ENCODE measurements at places on chromosomes 7 and 10. TPM values are rescaled to one million over a fixed set of nuclear protein-coding genes. Genes with fewer than 3 reads are reported as not detected.
A peak's percentile ranks its signal among the peaks of the same experiment; 100 is the strongest.

DNA sequence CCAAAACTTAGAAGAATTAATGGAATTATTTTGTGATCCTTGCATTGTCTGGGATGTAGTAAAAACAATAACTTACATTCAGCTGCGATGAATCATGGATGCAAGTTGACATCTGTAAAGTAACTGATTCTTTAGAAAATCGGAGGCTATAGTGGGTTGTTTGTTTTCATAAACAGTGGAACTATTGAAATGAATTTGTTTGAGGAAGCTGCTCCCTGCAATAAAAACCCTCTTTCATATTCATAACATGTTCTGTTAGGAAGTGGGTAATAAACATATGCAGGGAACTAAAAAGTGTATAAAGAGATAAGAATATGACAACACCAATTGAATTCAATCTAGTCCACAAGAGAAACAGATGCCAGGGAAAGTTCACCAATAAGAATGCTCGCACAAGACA, 53.6 kb downstream of the AGMO start:
- H3K4me3 ChIP-seq: no peak overlapping the region
- H3K27me3 ChIP-seq: no peaks in the 10 kb centered on the region
- DNase-seq: peak; percentile 3
- no peak overlapping the region for H3K27ac ChIP-seq
- no peaks in the 10 kb centered on the region for H3K4me1 ChIP-seq
- no peaks in the 10 kb centered on the region for H3K36me3 ChIP-seq

DNA sequence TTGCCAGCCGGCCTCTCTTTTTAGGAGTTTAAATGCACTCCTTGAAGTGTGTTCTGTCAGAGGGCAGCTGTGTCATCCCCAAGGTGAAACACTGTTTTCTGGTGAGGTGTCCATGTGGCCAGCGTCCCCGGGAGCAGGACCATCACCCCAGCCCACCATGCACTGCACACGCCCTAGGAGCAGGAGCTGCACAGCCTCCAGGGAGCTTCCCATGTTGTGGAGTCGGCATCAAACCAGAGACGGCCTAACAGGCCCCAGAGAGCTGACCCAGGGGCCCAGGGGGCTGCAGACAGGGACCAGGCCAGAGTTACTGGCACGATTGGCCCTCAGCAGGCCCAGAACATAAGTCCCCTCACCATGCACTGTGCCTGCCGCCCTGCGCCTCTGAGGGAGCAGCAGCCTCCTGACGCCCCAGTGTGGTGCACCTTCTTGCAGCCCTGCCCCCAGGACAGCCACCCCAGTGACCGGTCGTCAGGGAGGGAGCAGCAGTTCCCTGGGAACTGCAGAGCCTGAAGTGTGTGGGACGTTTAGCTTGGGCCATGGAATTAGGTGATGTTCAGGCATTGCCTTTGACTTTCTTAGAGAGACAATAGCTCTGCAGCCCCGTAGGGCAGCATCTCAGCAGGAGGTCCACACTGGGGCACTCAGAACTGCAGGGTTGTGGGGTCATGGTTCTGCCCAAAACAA, 97.9 kb downstream of the NKX6-2 start:
- no peak overlapping the region for H3K27ac ChIP-seq
- DNase-seq: no peak
- no peaks in the 10 kb centered on the region for H3K36me3 ChIP-seq
- H3K4me3 ChIP-seq: no peak overlapping the region

- H3K4me3 ChIP-seq: no peak overlapping the region
- no peaks in the 10 kb centered on the region for H3K36me3 ChIP-seq
- H3K27ac ChIP-seq: no peak overlapping the region
- H3K4me1 ChIP-seq: peaks cover 12% of the 10 kb centered on the region
- DNase-seq: no peak
Observed at GRCh38 chr7:23017309-23017708, 3.4 kb upstream of the HYCC1 start.

GRCh38 chr10:84548869-84549268, 220.5 kb downstream of the CCSER2 start:
- H3K4me1 ChIP-seq: no peaks in the 10 kb centered on the region
- H3K36me3 ChIP-seq: no peaks in the 10 kb centered on the region
- no peak overlapping the region for H3K4me3 ChIP-seq
- peak; percentile 42 for DNase-seq
- peaks cover 15% of the 10 kb centered on the region for H3K27me3 ChIP-seq

- no peaks in the 10 kb centered on the region for H3K27me3 ChIP-seq
- no peak overlapping the region for H3K4me3 ChIP-seq
- DNase-seq: no peak
- no peaks in the 10 kb centered on the region for H3K4me1 ChIP-seq
Observed at GRCh38 chr7:82029236-82029913, 259.5 kb upstream of the HGF start.

GRCh38 chr10:77253147-77253545, 384.5 kb downstream of the KCNMA1 start:
- DNase-seq: no peak
- H3K4me1 ChIP-seq: no peaks in the 10 kb centered on the region
- H3K4me3 ChIP-seq: no peak overlapping the region
- H3K27ac ChIP-seq: no peak overlapping the region
- H3K27me3 ChIP-seq: no peaks in the 10 kb centered on the region

Gene GCK
- not detected for total RNA-seq
